Naive thymus-derived CD8-positive, alpha-beta T cell (primary cell): ENCODE measurements at places on chromosomes 5 and 9.

DNA sequence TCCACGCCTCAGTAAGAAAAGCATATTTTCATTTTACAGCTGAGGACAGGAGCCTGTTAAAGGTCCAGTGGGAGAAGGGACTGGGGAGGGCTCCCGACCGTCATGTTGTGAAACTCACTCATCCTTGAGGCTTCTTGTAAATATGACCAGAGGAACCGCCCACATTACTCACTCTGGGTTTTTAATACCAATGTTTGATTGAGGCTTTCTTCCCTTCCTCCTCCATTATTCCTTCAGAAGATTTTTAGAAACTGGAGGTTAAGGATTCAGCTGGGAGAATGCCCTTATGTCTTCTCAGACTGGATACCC, 61.4 kb upstream of the GLRX start:
- peaks cover 6% of the 10 kb centered on the region for H3K36me3 ChIP-seq
- H3K4me1 ChIP-seq, result no peaks in the 10 kb centered on the region
- no peaks in the 10 kb centered on the region for H3K27me3 ChIP-seq
- H3K27ac ChIP-seq, result no peak overlapping the region
- DNase-seq, result no peak
- no peak overlapping the region for H3K4me3 ChIP-seq

DNA sequence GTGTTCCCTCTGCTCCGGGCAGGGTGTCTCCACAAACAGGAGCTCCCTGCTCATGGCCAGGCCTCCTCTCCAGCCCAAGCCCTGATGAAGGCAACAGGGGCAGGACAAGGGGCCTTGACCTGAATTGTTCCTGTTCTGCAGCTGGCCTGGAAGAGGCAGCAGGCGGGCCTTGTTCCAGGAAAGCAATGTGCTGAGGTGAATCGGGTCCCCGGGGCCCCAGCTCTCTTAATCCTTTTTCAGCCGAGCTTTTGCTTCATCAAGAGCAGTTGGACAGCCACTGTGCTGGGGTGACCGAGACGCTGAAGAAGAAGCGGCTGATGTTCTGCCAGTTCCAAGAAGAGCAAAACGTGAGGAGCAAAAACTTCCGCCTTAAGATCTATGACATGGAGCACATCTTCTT, 41.4 kb downstream of the CCDC180 start:
- H3K4me3 ChIP-seq, result no peak overlapping the region
- H3K4me1 ChIP-seq, result peaks cover 3% of the 10 kb centered on the region
- H3K36me3 ChIP-seq, result peaks cover 46% of the 10 kb centered on the region
- H3K27ac ChIP-seq, result no peak overlapping the region
- no peaks in the 10 kb centered on the region for H3K27me3 ChIP-seq
- no peak for DNase-seq

DNA sequence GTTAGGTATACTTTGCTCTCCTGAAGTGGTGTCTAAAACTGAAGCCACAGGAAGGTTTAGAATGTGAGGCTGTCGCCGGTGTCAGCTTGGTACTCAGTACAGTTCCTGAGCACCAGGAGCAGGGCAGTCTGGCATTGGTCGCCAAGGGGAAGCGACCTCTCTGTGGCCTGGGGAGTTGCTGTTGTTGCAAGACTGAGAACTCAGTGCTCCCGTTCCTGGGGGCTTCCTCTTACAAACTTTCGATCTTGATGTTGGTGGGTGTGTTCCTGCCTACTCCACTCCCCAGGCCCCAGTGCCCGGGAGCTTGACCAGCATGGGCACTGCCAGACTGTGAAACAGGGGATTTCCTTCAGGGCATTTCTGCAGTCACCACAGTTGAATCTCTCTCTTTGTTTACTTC, 52.4 kb upstream of the PPARGC1B start:
- DNase-seq, result no peak
- H3K27ac ChIP-seq, result no peak overlapping the region
- H3K36me3 ChIP-seq, result no peaks in the 10 kb centered on the region
- peaks cover 3% of the 10 kb centered on the region for H3K27me3 ChIP-seq
- H3K4me1 ChIP-seq, result no peaks in the 10 kb centered on the region

GRCh38 chr9:111959468-111960359, 63.1 kb downstream of the UGCG start:
- peaks cover 4% of the 10 kb centered on the region for H3K36me3 ChIP-seq
- no peak overlapping the region for H3K4me3 ChIP-seq
- DNase-seq, result no peak
- peaks cover 22% of the 10 kb centered on the region for H3K4me1 ChIP-seq
- no peak overlapping the region for H3K27ac ChIP-seq

DNA sequence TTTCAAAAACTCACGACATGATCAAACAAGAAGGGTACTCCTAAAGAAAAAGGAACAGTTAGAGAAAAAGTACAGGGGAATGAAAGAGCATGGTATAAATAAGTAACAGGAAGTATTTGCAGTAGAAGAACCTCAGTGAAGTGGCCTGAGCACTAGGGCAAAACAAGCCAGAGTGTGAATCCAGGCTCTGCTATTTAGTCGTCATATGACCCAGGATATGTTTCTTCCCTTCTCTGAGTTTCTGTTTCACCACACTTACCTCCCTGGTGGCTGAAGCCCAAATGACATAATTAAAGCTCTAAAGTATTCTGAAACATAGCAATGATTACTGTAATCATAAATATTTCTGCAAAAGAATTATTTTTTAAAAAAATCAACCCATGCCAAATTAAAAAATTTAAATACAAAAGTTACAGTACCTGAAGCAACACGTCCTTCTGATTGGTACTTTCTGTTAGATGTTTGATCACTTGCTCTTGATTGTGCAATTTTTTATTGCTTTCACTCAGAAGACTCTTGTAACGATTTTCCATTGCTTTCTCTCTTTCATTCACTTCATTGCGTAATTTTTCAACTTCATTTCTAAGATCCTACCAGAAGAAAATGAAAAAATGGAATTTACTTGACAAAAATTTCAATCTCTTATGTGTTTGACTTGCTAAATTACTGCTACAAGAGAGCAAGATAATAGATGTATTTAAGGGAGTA, 88.9 kb downstream of the CDK5RAP2 start:
- no peak overlapping the region for H3K4me3 ChIP-seq
- DNase-seq, result no peak
- H3K27me3 ChIP-seq, result no peaks in the 10 kb centered on the region

DNA sequence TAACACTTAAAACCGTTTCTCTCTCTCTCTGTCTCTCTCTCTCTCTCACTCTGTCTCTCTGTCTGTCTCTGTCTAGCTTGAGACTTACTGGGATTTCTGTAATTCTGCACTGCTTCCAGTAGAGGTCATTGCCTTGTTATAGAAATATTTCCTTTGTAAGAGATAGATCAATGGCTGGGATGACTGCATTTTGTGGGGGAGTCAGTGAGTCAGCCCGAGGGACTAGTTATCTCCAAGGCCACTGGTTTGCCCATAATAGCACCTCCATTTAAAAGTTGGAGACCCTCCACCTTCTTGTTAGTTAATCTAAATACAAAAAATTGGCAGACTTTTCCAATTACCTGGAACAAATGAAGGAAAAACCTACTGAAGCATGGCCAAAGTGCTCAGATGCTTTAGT, 547.2 kb downstream of the LRRC70 start:
- H3K36me3 ChIP-seq, result no peaks in the 10 kb centered on the region
- no peaks in the 10 kb centered on the region for H3K4me1 ChIP-seq
- DNase-seq, result no peak
- no peak overlapping the region for H3K27ac ChIP-seq
- no peak overlapping the region for H3K4me3 ChIP-seq
